Stimulated activated CD8-positive, alpha-beta memory T cell treated with anti-CD3 and anti-CD28 coated beads, Interleukin-2, amount 100 ng/mL, for 1 hour (primary cell): ENCODE measurements at places on chromosomes 16 and 17.

GRCh38 chr17:74737299-74738050 is 419 bp downstream of the RAB37 start:
- no peak for DNase-seq

GRCh38 chr17:41992576-41992975 is 24.7 kb downstream of the DNAJC7 start:
- DNase-seq, result no peak

DNA sequence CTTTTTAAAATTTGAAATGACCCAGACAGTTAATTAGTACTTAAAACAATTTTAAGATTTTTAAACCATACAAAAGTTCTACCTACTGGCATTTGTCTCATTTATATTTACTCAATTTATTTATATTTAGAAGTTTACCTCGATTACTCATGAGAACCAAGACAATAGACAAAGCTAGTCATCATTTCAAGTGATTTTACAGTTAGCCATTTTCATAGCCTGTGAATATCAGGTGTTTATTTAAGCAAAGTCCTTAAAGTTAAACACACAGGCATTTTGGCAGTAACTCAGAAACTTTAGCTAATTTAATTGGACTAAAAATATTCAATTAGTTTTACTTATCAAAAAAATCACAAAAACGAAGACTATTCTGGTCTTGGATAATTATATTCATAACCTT is 101.6 kb upstream of the KIF2B start:
- DNase-seq, result no peak

- DNase-seq, result no peak
Measured at GRCh38 chr16:88602091-88602490, 31.9 kb downstream of the ZC3H18 start.

DNA sequence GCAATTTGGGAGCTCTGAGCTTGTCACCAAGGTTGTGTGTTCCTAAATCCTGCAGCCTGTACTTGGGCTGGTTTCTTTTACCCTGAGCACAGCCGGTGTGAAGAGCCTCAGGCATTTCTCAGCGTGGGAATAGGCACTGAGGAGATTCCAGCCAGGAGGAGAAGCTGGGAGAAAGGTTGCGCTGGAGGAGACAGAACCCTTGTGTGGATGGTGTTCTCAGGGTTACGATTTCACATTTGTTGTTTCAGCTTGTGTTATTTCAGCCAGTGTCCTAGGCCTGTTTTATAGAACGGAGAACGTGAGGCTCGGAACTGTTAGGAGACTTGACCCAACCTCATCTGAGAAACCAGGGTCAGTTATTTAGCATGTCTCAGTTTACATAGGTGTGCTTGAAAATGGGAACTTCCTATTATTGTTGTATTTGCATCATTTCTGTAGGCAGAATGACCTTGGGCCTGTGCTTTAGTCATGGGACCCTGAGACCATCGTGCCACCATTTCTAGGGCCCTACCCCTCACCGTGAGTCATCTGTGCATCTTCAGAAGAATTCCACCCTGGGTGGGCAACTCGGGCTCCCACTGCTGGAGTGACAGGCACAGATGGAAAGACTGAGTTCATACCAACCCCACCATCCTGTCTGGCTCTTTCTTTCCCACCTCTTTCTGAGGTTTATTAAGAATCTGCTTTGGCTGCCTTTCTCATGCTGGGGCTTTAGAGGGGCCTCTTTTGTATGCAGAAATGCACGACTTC is 134.9 kb downstream of the MSI2 start:
- no peak for DNase-seq

- DNase-seq, result no peak
Measured at GRCh38 chr17:55162556-55162946, 102.2 kb upstream of the HLF start.

DNA sequence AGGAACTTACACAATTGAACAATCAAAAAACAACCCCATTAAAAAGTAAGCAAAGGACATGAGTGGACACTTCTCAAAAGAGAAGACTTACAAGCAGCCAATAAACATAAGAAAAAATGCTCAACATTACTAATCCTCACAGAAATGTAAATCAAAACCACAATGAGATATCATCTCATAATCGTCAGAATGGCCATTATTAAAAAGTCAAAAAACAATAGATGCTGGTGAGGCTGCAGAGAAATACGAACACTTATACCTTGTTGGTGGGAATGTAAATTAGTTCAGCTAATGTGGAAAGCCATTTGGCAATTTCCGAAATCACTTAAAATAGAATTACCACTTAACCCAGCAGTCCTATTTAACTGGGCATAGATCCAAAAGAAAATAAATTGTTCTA is 301.9 kb upstream of the KCNJ16 start:
- DNase-seq, result no peak

DNA sequence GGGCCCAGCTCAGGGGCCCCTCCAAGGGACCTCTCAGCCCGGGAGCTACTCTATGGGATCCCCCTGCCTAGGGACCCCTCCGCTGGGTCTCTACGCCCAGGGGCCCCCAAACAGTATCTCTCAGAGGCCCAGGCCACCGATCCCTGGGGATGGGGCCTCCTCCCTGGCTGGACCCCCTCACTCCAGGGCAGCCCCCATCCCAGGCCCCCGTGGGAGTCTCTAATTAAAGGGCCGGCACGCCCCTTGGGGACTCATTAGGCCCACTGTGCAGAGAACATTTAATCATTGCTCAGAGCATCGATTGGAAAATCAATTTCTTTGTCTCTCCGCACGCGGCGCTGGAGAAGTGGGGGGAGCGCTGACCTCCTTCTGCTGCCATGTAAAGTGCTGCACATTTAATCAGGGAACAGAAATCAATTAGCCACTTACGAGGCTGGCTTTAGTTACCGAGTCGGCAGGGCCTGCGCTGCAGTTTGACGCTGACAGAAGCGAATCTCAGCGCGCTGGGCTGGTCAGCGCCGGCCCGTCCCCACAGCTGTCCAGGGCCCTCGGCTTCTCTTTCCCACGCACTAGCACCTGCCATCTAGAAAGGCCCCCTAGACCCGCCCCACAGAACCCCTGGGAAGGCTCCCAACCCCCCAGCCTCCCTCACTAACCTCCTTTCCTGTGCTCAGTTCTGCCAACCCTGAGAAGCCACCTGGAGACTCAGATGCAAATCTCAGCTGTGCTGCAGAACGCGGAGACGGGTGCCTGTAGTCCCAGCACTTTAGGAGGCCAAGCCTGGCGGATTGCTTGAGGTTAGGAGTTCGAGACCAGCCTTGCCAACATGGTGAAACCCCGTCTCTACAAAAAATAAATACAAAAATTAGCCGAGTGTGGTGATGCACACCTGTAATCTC is 20.2 kb upstream of the C1QL1 start:
- no peak for DNase-seq

GRCh38 chr17:46949291-46950174 is 26.6 kb downstream of the GOSR2 start:
- no peak for DNase-seq
